ENCODE measurements at places on chromosomes 11 and 22. TPM values are rescaled to one million over a fixed set of nuclear protein-coding genes. Genes with fewer than 3 reads are reported as not detected.

GRCh38 chr11:117232911-117233409 is 489 bp downstream of the RNF214 start:
- peaks cover 20% of the 10 kb centered on the region for H3K4me1 ChIP-seq
- peak overlapping the region; percentile 88 for H3K4me3 ChIP-seq
- H3K36me3 ChIP-seq = peaks cover 6% of the 10 kb centered on the region
- peak overlapping the region; percentile 92 for H3K27ac ChIP-seq

GRCh38 chr11:57703341-57703740 is 8.7 kb downstream of the MED19 start:
- no peak for DNase-seq
- H3K27ac ChIP-seq = no peak overlapping the region
- H3K4me3 ChIP-seq = no peak overlapping the region
- H3K4me1 ChIP-seq = peaks cover 1% of the 10 kb centered on the region

DNA sequence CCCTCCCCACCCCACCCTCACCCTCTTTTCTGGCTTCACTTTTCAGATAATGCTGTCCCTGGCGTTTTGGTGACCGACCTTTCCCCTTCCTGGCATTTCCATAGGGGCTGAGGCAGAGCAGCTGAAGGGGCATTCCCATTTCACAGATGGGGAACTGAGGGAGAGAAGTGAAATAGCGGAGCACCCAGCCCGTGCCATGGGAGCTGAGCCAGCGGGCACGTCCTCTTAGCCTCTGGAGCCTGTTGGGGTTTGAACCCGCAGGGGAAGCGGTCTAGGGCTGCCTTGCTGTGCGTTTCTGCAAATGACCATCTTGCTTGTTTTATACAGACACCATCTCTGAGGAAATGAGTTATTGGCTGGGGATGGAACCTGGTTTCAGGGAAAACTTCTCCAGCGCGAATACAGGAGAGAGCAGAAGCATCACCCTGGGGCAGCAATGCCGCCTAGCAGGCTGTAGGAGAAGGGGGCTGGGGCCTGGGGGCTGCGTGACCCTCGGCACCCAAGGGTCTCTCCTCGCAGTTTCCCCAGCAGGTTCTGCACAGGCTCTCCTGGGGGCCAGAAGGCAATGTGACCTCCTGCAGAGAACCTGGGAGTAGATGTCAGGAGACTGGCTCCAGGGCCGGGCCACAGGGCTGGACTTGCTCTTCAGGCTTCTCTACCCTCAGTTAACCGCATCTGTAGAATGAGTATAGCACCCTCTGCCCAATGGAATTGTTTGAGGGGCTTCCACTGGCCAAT is 1.5 kb downstream of the PTPRJ start:
- peak overlapping the region; percentile 86 for H3K27ac ChIP-seq
- peaks cover 11% of the 10 kb centered on the region for H3K27me3 ChIP-seq
- peaks cover 17% of the 10 kb centered on the region for H3K4me1 ChIP-seq
- no peak for DNase-seq
- peak overlapping the region; percentile 79 for H3K4me3 ChIP-seq

- DNase-seq = no peak
- H3K36me3 ChIP-seq = peaks cover 15% of the 10 kb centered on the region
- H3K27ac ChIP-seq = peak overlapping the region; percentile 47
- H3K4me3 ChIP-seq = no peak overlapping the region
- H3K27me3 ChIP-seq = no peaks in the 10 kb centered on the region
Measured at GRCh38 chr22:20799449-20799848, 25.5 kb downstream of the SERPIND1 start.

DNA sequence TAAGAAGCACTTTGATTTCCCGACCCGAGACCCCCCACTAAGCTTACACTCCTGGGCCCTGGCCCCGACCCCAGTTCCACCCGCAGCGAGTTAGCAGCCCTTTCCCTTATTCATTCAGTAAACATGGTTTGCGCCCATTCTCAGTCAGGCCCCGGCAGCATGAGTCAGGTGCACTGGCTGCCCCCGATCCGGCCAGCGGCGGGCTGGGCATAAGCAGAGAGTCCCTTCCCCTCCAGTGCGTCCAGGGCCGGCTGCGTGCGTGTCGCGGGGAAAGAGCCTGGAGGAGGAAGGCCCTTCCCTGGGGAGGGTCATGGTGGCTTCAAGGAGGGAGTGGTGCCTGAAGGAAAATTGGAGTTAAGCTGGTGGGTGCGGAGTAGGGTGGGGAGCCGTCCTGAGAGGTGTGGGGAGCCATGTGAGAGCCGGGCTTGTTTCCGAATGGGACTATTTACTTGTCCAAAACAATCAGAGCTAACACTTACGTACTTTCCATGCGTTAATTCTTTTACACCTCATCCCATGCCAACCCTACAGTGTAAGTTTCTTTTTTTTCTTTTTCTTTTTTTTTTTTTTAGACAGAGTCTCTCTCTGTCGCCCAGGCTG is 657 bp downstream of the IGHMBP2 start:
- peaks cover 11% of the 10 kb centered on the region for H3K36me3 ChIP-seq
- peaks cover 24% of the 10 kb centered on the region for H3K4me1 ChIP-seq
- H3K4me3 ChIP-seq = peak overlapping the region; percentile 92
- H3K27ac ChIP-seq = peak overlapping the region; percentile 96

DNA sequence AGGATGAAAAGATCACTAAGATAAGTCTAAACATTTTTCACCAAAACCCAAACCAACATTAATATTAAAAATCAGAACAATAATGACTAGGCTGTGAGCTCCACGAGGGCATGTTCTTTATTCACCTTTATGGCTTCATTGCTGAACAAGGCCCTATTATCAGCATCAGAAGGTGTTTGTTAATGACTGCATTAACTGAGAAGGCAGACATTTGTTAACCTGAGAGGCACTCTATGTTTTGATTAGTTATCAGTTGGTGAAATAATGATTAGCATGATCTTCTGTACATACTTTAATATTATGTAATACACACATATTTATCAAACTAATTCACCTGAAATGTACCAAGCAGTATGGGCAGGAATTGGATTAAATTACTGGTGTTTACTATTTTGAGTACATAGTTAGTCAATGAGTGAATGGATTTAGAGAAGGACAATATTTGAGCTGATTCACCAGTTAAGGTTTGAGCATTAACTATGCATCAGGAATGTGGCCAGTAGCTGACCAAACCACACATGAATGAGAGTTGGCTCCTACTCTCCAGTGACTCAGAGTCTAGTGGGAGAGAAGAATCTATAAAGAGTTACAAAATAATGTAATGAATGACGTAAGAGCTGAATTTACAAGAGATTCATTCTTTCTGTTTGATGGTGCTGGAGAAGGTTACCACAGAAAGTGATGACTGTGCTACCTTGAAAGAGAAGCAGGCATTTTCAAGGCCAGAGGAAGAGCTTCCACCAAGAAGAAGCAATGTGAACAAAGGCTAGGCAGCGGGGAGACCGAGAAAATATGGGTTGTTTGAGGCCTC is 6.7 kb downstream of the IL18 start:
- H3K4me1 ChIP-seq = peaks cover 6% of the 10 kb centered on the region
- no peaks in the 10 kb centered on the region for H3K27me3 ChIP-seq
- no peak overlapping the region for H3K4me3 ChIP-seq
- no peaks in the 10 kb centered on the region for H3K36me3 ChIP-seq
- no peak for DNase-seq

GRCh38 chr22:36334821-36335603 is 52.8 kb downstream of the MYH9 start:
- DNase-seq = no peak
- peaks cover 29% of the 10 kb centered on the region for H3K36me3 ChIP-seq
- peak overlapping the region; percentile 68 for H3K27ac ChIP-seq
- no peaks in the 10 kb centered on the region for H3K27me3 ChIP-seq

GRCh38 chr22:37647928-37648327 is 8.5 kb downstream of the SH3BP1 start:
- DNase-seq = no peak
- no peak overlapping the region for H3K27ac ChIP-seq
- peaks cover 3% of the 10 kb centered on the region for H3K36me3 ChIP-seq
- no peaks in the 10 kb centered on the region for H3K27me3 ChIP-seq

Gene UBE2L6
- 30.6 TPM for total RNA-seq

GRCh38 chr11:34633990-34634693 is 13.2 kb downstream of the EHF start:
- H3K36me3 ChIP-seq = no peaks in the 10 kb centered on the region
- peaks cover 65% of the 10 kb centered on the region for H3K4me1 ChIP-seq
- H3K27ac ChIP-seq = peak overlapping the region; percentile 45
- no peak for DNase-seq
- H3K4me3 ChIP-seq = no peak overlapping the region
- H3K27me3 ChIP-seq = no peaks in the 10 kb centered on the region

GRCh38 chr22:42649246-42650099 is at the start of gene CYB5R3:
TSS of gene CYB5R3 (minus strand) at chr22:42649392. CDS start at chr22:42649315, 77 bp downstream.
- peak; percentile 66 for DNase-seq
- H3K36me3 ChIP-seq = no peaks in the 10 kb centered on the region
- no peaks in the 10 kb centered on the region for H3K27me3 ChIP-seq
- peak within 1 kb of the TSS; percentile 96 for H3K27ac ChIP-seq

GRCh38 chr11:2990617-2991451 is 1.3 kb downstream of the NAP1L4 start:
- peaks cover 6% of the 10 kb centered on the region for H3K36me3 ChIP-seq
- H3K27ac ChIP-seq = peak overlapping the region; percentile 99
- no peaks in the 10 kb centered on the region for H3K27me3 ChIP-seq
- H3K4me3 ChIP-seq = peak overlapping the region; percentile 98
- H3K4me1 ChIP-seq = peaks cover 27% of the 10 kb centered on the region
- DNase-seq = no peak
